ENCODE measurements at places on chromosomes 3 and 15.

GRCh38 chr3:122533931-122534334, 19.2 kb upstream of the KPNA1 start:
- peak; percentile 53 for DNase-seq

DNA sequence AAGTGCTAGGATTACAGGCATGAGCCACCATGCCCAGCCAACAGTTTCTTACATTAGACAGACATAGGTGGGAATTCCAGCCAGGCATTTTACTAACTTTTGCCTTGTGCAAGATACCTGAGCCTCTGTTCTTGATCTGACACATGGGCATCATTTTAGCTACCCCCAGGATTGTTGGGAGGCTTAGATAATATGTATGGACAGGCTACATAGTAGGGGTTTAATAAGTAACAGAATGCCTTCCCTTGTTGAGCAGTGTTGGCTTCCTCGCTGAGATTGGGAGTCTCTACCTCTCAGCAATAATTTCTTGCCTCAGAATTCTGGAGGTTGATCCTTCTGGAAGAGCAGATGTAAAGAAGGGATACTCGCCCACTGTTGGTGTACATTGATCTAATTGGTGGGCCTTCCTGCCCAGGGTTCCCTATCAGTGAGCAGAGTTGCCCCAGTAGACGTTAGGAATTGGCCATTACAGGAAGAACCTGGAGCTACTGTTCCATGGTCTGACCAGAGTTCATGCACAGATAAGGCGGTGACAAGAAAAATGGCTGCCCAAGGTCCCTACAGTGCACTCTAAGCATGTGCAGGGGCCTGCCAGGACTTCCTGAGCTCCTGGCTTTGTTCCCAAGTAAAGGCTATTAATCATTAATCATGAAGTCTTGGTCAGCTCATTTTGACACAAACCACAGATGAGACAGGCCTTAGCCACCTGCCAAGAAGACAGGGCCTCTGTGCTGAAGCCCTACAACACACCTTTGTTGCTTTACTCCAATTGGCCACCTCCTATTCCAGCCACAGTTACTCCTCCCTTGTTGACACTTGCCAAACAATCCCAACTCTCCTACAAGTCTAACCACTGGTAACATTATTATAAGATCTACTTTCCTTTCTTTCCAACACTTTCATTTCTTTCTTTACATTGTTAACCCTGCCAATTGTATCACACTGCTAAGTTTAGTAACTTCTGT, 5.0 kb upstream of the IL17RE start:
- no peak for DNase-seq

DNA sequence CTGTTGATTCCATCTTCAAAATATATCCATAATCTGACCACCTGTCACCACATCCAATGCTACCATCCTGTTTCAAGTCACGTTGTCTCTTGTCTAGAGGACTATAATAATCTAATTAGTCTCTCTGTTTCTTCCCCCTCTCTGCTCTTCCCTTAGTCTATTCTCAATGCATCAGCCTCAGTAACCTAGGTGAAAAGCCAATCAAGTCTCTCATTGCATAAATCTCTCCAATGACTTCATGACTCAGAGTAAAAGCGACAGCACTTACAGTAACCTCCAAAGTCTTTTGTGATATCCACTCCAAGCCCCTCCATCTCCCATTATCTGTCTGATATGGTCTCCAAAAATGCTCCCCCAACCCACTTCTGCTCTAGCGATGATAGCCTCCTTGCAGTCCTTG, 7.2 kb downstream of the UBA3 start:
- no peak for DNase-seq

DNA sequence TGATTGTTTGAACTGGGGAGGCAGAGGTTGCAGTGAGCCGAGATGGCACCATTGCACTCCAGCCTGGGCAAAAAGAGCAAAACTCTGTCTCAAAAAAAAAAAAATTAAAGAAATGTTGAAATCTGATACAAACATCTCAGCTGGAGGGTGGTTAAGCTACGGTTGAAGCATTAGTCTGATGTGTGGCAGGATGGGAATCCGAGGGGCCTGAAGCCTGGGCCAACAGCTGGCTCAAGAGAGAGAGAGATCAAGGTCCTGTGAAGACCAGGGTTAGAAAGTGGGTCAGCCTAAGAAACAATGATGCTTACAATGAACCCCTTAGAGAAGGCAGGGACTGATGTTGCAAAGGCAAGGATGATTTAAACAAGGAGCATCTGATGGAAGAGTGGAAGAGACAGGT, 69.8 kb downstream of the CD200R1L start:
- no peak for DNase-seq

DNA sequence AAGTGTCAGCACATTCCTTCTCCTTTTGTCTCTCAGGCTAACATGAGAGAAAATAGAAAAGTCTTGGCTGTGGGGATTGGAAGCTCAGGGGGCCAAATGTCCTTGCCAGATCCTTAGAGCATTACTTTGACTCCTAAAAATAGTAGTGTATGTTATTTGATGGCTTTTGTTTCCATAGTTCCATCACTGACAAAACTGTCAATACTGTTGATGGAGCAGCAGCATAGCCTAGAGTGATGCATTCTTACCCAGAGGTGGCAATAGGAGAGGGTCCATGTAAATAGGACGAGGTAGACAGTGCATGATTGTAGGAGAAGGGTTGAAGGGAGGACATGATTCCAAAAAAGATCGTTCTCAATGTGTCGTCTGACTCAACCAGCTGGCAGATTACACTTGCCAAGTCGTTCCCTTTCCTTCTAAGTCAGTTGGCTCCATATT, 282.7 kb upstream of the TPRG1 start:
- no peak for DNase-seq

DNA sequence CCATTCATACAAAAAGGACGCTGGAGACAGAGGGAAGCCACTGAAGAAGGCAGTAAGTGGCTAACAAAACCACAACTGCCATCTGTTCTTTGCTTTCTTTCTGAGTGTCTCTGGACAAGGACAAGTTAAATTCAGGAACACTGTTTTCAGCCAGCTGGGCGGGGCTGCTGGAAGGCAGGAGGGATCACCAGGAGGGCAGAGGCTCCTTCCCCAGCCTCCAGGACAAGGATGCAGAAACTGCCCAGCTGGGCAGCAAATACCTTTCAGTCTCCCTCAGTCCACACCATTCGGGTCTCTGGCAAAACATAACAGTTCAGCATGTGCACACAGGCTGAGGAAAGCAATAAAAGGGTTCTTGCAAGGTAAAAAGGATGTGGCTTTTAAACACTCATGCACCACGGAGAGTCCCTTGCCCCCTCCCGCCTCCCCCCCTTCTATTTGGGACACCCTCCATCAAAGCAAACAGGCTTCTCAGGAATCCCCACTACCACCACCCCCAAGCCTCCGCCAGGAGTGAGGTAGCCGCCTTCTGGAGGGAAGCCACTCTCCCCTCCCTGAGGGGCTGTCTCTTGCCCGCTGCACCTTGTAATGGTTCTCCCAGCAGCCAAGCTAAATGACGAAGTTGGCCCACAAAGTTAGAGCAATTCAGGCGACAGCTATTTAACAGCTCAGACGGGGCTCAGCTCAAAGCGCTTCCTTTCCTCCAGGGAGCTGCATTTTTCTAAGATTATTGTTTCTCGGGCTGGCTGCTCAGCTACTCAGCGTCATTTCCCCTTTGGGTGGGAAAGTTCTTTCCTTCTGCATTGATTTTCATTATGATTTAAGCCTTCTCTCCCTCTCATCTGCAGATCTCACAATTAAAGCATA, 3.8 kb downstream of the HEG1 start:
- no peak for DNase-seq

Data from inflammatory macrophage treated with lipopolysaccharide for 4 hours (primary cell).